ENCODE measurements at places on chromosomes 6 and 20.

DNA sequence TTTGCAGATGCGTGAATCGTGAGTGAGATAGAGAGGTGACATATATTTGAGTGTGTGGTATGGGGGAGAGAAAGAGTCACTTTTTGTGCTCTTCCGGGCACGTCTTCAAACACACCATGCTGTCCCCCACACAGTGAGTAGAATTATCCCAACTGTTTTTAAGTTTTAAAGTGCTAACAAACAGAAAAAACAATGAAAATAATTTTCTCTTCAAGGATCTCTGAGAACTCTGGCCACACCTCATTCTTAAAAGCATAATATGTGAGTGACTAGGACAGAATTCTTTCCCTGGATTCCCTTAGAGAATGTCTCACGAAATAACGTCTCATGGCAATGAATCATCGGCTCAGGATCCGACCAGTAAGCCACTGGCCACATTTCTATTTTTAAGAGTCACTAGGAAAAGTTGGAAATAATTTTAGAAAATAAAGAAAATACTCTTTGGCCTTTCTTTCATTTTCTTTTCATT is 235.7 kb upstream of the ZNF217 start:
- no peak for DNase-seq

GRCh38 chr20:44702776-44703175 is 12.4 kb upstream of the CCN5 start:
- DNase-seq, result no peak

DNA sequence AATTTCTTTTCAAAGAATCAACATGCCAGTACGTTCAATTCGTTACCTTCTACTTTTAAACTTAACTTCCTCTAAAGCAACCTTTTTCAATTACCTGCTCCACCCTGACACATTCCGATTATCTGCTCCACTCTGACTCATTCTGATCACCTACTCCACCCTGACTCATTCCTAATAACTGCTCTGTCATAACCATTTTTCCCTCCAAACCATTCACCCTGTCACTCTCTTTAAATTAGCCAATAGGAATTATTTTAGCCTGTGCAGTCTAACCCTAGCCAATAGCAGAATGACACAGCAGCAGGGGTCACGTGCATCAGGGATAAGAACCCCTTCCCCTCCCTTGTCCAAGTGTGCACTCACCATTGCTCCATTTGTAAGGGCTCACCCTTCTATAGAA is 557.4 kb upstream of the EYS start:
- DNase-seq, result no peak

- no peak for DNase-seq
Observed at GRCh38 chr6:84762220-84763002, 2.0 kb downstream of the TBX18 start.

DNA sequence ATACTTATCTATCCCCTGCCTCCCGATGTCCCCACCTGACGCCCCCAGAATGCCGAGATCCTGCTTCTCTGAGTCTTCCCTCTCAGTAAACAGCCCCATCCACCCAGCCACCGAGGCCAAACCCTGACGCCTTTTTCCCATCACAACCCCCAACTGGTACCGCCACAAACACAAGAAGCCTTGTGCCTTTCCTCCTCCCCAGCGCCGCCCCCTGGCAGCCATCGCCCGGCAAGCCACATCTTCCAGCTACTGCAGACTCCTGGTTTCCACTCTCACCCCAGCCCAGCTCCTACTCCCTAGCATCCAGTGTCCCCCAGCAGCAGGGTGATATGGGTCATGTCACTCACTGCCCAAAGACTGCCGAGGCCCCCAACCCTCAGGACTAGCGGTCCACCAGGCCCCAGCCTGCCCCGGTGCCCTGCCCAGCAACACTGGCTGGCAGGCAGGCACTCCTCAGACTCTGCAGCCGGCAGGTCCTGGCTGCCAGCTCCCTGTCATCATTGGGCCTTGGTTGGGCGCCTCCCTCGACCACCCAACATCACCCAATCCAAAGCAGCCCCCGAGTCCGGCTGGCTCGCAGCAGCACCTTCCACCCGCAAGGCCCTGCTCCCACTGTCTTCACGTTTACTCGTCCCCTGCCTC is 11.2 kb downstream of the TCFL5 start:
- no peak for DNase-seq

- DNase-seq, result peak; percentile 78
Observed at GRCh38 chr6:31558631-31559500, 11.5 kb downstream of the NFKBIL1 start.

DNA sequence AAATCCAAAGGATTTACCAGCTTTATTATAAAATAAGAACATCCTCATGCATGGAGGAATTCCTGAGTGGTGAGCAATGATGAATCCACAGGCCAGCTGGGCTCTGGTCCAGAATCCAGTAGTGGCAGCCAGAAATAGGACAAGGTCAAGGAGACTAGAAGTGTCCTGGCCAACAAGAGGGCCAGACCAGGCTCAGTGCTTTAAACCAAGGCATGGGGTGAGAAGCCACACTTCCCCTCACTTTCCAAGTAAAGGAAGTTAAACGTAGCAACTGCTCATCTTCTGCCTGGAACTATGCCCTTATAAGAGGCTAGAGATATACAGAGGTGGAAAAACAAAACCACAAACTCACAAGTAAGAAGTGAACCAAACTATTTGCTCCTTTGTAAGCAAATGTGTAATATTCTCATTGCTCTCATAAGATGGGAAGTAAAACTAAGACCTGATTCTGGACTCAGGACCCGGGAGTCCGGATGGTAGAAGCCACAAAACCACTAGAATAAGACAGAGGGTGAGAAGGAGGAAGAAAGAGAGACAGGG is 253.2 kb downstream of the UST start:
- no peak for DNase-seq

DNA sequence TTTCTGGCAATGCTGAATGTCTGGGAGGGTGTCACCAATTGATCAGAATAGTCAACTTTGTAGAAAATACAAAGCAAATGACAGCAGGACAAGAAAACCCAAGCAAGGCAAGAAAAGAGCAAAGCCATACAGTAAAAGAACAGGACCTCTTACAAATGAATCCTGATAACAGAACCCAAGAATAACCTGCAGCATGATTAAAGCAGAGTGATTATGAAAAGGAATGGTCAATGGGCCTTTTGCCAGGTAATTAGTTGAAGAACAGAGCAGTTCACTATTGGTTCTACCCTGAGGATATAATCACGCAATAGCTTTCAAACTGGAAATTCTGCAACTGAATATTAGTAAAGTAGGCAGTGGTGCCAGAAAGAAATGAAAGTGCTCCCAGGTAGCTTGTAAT is 319.8 kb downstream of the FRK start:
- no peak for DNase-seq

DNA sequence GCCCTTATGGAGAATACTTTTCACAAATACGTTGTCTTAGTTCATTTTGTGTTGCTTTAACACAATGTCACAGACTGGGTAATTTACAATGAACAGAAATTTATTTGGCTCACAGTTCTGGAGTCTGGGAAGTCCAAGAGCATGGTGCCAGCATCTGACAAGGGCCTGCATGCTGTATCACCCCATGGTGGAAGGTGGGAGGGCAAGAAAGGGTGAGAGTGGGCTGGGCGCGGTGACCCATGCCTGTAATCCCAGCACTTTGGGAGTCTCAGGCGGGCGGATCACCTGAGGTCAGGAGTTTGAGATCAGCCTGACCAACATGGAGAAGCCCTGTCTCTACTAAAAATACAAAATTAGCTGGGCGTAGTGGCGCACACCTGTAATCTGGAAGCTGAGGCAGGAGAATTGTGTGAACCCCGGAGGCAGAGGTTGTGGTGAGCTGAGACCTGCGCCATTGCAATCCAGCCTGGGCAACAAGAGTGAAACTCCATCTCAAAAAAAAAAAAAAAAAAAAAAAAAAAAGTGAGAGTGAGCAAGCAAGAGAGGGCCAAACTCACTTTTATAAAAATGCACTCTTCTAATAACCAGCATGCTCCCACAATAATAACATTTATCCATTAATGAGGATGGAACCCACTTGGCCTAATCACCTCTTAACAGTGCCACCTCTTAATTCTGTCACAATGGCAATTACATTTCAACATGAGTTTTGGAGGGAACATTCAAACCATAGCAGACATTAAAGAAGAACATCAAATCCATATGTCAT is 36.1 kb downstream of the NCOA7 start:
- DNase-seq, result no peak

GRCh38 chr20:23050076-23050838 is 785 bp upstream of the THBD start:
- DNase-seq, result no peak

DNA sequence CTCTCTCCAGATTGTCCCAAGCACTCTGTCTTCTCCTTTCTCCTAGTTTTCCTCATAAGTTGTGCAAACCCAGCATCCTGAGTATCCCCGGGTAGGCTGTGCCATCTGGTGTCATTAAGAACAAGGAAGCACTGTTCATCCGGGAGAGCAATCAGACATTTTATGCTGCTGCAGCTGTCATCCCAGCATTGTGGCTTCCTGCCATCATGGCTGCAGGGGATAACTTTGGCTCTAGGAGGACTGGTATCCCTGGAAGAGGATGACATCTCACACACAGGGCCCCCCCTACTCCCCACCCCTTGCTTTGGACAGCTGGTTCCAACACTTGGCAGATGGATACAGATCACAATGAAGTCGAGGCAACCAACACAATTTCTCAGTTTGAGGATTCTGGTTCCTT is 1195.1 kb upstream of the MAP3K7 start:
- DNase-seq, result no peak

DNA sequence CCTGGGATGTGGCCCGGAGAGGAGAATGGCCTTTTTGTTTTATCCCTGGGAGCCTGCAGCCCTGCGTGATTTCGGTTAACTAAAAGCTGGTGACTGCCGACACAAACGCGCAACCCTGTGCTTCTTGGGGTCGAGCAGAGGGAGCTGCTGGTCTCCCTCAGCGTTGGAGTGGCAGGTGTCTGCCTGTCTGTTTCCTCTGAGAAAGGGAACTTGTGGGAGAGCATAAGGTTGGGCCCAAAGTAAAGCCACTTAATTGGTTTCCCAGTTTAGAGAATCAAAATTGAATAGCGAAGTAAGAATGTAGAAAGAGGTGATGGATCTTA is 500 bp downstream of the LTV1 start:
- DNase-seq, result no peak

DNA sequence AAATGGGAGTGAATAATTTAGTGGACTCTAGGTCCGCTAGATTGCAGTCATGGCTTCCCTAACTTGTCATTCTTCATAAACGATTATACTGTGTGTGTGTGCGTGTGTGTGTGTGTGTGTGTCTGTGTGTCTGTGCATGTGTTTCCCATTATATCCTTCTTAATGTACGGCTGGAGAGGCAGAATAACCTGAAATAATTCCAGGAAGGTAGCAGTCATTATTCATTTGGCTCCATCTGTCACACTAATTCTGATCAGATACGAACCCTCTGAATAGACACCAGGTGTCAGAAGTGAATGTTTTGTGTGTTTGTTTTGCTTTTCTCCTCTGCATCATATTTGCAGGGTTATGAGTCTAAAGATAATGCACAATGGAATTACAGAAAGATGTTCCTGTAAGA is 372.9 kb downstream of the DOK5 start:
- no peak for DNase-seq

GRCh38 chr6:89566930-89567629 is 71.5 kb downstream of the LYRM2 start:
- no peak for DNase-seq

DNA sequence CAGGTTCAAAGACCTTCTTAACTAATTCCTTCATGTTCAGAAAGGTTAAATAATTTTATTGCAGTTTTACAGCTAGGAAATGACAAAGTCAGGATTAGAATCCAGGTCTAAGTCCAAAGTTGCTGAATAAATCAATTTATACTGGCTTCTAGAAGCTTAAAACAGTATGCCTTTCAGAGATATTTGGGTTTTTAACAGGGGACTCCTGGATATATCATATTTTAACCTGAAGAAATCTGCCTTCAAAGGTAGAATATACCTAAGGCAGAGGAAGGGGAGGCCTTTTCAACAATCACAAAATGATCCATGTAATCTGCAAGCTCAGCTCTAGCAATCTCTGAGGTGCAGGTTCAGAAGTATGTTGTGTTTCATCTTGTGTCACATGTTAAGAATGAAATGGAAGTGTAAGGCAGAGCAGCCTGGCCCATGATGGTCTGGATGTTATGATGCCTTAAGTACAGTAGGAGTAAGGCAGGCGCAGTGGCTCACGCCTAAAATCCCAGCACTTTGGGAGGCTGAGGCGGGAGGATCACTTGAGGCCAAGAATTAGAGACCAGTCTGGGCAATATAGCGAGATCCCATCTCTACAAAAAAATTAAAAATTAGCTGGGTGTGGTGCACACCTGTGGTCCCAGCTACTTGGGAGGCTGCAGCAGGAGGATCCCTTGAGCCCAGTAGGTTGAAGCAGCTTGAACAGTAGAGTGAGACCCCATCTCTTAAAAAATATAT is 123.9 kb downstream of the SOBP start:
- no peak for DNase-seq

- no peak for DNase-seq
Observed at GRCh38 chr6:54135665-54136369, 24.6 kb downstream of the MLIP start.

DNA sequence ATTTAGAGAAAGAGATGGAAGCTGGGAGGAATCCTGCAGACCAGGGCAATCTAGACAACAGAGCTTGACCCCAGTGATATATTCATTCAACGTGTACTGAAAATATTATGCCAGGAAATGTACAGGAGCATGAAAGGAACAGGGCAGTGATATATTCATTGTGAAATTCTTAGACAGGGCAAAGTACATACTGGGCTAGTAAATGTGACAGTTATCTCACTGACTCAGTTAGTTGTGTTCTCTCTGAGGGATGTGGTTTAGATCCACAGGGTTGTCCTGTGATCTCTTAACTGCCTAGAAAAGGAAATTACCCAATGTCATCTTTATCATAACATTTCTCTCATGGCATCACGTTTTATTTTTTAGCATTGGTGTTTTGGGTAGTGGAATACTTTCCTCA is 891.3 kb downstream of the EYS start:
- no peak for DNase-seq

DNA sequence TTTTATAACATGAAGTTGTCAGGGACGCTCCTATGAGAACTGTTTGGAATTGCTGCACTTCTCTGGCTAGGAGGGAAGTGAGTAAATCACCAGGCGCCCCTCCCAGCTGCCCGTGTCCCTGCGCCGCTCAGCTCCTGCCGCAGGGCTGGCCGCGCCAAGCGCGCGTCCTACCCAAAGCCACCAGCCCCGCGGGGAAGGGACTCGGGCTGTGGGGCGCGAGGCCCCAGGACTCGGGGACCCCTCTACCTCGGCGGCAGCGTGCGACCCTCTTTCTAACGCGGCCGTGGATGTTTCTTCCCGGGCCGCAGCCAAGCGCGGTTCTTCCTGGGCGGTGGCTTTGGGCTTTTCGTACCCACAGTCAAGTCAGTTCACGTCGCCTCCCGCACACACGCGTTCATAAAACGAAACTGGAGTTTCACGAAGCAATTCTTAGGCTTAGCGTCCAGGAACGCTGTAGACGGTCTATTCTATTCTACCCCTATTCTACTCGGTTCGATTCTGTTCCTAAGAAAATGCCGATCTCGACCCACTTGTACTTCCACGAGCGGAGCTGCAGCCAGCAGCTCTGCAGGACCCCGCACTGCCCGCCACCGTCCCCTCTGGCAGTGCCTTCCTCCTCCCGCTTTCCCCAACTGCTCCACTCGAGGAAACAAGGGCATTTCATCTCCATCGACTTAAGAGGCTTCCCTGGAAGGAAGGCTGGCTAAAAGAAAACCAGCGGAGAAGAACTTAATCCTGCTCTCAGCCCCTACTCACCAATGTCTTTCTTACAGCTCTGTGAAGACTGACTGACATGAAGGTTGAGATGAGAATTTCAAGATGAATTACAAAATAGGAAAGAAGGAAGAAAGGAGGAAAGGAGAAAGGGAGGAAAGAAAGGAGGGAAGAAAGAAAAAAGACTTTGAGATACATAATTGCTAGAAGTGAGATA is 15.4 kb downstream of the FOXC1 start:
- DNase-seq, result no peak

GRCh38 chr6:169846286-169847056 is 95.0 kb downstream of the ERMARD start:
- DNase-seq, result no peak

Data from CD4-positive, alpha-beta T cell treated with Interferon alpha-2 for 1 hour (primary cell).